ENCODE measurements at places on chromosomes 11 and 22.

- no peak for DNase-seq
Measured at GRCh38 chr11:126731576-126732142, 268.9 kb downstream of the KIRREL3 start.

DNA sequence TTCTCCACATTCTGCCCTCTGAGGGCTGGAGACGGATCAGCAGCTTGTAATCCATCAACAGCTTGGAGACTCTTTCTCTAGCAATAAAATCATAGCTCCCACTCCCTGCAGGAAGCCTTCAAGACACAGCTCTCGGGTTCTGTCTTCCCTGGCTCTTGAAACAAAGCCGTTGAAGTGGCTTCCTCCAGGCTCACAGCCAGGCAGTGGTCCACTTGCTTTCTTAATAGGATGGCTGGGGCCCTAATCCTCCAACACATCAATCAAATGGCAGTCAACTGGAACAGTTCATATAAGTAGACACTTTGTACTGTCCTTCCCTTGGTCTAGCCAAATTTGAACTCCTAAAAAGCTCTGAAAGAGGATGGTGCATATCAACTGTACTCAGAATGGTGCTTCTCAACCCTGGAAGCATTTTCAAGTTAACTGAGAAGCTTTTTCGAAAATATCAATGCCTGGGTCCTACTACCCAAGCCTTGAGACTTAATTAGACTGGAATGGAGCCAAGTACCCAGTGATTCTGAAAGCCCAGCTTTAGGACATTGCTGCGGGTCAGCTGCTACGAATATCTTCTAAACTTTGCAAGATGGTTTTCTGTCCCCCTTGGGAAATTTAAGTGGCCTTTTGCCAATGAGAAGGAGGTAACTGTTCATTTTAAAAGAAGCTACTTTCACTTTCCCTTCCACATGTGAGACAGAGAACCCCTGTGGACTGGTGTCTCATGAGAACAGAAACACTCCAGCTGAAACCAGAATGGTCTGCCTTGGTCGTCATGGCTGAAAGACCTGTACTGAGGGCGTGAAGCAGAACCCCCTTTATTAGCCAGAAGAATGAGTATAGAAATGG lies 74.7 kb downstream of the SC5D start:
- DNase-seq = peak; percentile 63

DNA sequence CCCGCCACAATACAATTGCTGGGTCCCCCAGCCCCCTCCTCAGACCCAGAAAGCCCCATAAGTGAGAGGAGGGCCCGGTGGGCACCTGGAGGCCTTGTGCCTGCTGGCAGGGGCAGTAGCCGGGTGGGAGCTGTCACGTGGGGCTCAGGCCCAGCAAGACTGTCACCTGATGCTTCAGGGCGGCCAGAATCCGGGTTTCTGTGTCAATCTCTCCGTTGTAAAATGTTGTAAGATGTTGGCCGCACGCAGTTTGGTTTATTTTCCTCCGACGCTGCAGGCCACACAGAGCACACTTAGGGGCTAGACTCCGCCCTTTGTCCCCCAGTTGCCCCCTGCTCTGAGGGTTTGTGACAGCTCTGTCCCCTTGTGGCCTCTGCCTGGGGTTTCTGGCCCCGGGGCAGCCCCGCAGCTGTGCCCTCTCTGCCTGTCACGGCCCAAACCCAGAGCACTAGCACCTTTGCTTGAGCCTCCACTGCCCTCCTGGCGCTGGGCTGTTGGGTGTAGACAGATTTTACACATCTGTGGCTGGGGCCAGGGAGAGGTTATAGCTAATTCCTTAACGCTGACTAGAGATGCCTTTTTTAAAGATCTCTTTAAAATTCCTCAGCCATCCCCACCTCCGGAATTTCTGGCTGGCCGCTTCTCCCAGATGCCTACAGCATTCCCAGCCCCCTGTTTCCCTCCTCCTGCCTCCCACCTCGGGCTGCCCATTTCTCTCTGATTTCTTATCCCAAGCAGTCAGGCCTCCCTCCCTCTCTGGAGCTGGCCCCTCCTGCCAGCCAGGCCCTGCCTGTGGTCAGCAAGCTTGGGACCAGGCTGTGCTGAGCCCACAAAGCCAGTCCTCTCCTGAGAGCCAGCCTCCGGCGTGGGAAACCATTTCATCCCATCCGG lies 3.2 kb upstream of the PRR5 start:
- no peak for DNase-seq

GRCh38 chr11:82682003-82682751 lies 51.5 kb downstream of the FAM181B start:
- peak; percentile 56 for DNase-seq

DNA sequence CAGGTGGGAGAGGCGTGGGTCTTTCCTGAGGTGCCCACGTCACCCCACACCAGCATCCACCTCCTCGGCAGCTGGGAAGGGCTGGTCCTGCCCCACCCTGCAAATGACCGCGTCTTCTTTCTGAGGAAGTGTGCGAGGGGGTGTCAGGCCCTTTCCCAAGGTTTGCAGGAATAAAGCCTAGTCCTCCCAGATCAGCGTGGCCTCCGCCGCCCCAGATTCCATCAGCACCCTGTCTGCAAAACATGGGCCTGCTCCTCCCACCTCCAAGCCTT lies 14.4 kb upstream of the SLC39A13 start:
- DNase-seq = no peak

- no peak for DNase-seq
Measured at GRCh38 chr22:20256027-20256426, 12.1 kb downstream of the RTN4R start.

DNA sequence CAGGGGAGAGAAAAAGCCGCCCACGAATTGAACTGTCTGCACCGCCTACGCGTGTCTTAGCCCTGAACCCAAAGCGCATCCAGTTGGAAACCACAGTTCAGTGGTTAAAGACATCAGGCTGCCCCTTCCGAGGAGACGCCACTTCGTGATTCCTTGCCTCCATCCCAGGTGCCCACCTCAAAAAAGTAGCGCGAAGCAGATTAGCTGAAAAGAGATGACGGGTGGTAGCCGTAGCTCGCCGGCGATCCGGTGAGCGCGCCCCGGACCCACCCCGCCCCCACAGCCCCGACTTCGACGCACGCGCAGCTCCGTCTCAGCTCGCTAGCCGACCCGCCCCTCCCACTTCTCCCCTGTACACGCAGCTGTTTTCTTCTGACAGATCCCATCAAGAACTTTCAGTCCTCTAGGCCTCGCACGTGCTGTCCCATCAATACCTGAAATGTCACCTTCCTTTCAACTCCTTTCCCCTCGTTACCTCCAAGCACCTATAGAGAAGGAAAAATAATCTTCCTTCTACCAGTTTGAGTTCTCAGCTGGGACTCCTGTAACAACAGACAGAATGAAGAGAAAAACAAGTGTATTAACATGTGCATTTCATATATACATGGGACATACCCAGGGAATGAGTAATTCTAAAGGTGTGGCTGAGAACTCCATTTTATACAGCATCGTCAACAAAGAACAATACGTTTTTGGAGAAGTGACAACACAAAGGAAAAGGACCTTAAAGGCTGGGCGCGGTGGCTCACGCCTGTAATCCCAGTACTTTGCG lies 49.5 kb downstream of the OR4D9 start:
- DNase-seq = peak; percentile 82

DNA sequence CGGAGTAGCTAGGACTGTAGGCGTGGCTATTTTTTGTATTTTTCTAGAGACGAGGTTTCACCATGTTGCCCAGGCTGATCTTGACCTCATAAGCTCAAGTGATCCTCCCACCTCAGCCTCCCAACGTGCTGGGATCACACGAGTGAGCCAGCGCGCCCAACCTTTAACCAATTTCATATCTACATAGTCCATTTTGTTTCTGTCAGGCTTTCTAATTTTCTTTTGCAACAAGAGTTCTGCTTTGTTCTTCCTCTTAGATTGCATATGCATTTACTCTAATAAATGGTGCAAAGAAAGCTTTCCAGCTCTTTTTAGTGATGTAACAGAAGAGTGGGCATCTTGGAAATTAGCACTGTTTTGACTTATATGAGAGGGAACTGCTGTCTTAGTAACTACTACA lies 13.3 kb downstream of the RTN3 start:
- DNase-seq = no peak

DNA sequence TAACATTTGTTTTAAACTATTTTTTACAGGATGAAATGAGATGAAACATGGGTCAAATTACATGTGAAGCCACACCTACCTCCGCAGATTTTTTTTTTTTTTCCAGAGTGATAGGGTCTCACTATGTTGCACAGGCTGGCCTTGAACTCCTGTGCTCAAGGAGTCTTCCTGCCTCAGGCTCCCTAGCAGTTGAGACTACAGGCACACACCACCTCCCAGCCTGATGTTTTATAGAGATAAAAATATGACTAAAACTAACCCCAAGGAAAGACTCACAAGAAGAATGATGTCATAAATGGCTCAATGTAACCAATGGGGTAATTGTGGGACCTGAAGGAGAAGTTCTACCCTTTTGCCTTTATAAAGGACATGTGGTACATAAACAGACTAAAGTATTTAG lies 52.3 kb upstream of the SOX6 start:
- DNase-seq = no peak

DNA sequence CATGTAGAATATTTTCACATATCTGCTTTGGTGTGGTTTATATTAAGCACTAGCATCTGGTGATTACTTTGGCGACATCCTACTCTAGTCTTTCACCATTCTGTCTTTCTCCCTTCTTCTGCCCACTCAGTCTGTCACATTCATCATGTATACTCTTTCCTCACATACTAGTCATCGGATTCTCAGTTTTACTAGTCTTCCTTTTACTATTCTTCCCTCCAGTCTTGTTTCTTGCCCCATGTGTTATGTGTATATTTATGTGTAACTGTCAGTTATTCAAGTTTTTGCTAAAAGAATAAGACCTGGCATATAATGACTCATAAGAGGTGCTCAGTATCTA lies 4.6 kb upstream of the DIXDC1 start:
- DNase-seq = no peak

DNA sequence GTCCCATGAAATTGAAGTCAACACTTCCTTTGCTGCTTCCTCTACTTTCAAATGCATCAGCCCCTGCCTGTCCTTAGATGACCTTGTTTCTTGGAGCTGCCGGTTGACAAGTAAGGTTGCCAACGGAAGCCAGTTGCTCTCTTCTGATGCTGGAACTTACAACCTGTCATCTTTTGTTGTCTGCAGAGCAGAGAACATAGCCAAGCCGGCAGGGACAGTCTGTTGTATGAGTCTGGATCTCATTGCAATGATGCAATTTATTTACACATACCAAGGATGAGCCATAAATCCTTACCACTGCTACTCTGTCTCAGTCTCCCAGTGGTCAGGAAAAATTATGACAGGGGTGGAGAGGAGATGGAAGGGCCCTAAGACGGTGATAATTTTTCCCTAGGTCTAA lies 151.4 kb downstream of the BLID start:
- DNase-seq = no peak

DNA sequence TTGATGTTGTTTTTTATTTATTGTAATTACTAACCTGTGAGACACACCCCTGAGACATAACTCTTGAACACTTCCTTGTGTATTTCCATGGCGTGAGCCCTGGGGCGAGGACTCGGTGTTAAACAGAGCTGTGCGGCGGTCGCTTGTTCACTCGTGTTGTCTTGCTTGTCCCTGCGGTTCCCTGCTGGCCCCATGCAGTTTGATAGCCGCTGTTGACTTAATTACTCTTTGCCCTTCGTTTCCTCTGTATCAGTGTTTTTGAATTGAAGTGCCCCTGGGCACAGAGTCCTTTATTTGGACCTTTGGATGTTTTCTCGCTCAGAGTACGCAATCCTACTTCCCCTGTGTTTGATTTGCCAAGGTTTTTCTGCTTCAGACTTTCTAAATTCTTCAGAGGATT lies 52.7 kb downstream of the TBC1D22A start:
- DNase-seq = no peak

DNA sequence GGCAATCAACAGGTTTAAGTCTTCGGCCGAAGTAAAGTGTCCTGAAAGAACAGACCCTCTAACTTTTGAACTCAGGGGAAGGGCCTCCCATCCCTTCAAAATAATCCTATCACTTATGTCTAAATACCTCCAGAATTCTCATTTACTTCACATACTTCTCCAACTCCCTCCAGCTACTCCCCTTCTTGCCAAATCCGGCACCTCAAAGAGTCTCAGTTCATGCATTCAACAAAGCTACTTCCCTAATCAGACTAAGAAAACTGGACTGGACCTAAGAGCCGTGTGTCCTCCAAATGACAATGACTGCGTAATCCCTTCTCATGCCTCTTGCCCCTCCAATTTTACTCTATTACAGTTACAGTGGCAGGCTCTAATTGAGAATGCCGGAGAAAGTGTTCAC lies 1.3 kb downstream of the DDB1 start:
- no peak for DNase-seq

GRCh38 chr11:35005141-35005780 lies 88.8 kb downstream of the PDHX start:
- no peak for DNase-seq

DNA sequence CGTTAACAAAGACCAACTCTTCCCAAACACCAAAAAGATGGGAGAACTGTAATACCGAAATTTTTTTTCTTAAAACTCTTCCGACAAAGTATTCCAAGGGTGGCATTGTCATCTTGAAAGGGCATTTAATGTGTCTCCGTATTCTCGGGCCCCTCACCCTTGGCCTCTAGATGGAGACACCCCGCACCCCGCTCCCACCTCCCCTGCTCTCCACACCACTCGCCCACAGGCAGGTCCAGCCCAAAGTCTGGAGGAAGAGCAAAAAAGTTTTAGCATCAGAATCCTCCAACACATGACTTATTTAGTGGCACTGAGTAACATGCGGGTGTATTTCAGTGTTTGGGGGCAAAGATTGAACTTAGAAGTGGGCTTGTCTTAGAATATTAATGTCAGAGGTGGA lies 20.7 kb downstream of the SPATA19 start:
- no peak for DNase-seq

- DNase-seq = no peak
Measured at GRCh38 chr22:30195245-30196140, 51.1 kb downstream of the LIF start.

- DNase-seq = no peak
Measured at GRCh38 chr11:120259988-120260565, 20.1 kb downstream of the POU2F3 start.

DNA sequence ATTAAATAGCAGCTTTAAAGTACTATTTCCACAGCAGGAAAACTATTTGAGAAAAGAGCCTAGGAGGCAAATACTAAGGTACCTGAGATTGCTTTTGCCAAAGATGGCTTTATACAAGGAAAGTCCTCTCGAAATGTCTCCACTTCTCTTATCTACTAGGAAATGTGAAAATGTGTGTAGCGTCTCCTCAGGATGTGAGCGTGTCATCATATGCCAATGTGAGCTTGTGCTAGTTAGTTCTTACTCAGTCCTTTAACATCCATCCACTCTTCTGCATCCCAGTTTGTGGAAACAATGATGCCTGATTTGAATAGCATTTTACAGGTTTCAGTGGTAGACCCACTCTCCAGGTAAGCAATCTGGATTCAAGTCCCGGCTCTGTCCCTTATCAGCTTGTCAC lies 421.0 kb downstream of the DYNC2H1 start:
- DNase-seq = no peak

Data from CD4-positive, alpha-beta T cell treated with Interleukin-2 at 100 ng/mL for 4 hours (primary cell).